ENCODE measurements at places on chromosomes 1 and 21. TPM values are rescaled to one million over a fixed set of nuclear protein-coding genes. Genes with fewer than 3 reads are reported as not detected.

KRTAP12-4 gene
- polyA plus RNA-seq = not detected

PDIK1L gene
- polyA plus RNA-seq = 6.0 TPM

SLC2A5 gene
- 10.9 TPM for polyA plus RNA-seq

LYST gene
- 5.3 TPM for polyA plus RNA-seq

GBP7 gene
- polyA plus RNA-seq = not detected

TMOD4 gene
- polyA plus RNA-seq = 43.2 TPM

HAO2 gene
- 0.14 TPM for polyA plus RNA-seq

MRPS15 gene
- 56.3 TPM for polyA plus RNA-seq

CEP170 gene
- 51.1 TPM for polyA plus RNA-seq

ITLN1 gene
- polyA plus RNA-seq = not detected

S100A7A gene
- polyA plus RNA-seq = not detected

TIAM1 gene
- polyA plus RNA-seq = 10.8 TPM

ACTN2 gene
- 2,397 TPM for polyA plus RNA-seq

C1orf74 gene
- polyA plus RNA-seq = 2.3 TPM

NBPF26 gene
- polyA plus RNA-seq = 15.6 TPM

SPRR2E gene
- polyA plus RNA-seq = not detected

CELF3 gene
- 1.2 TPM for polyA plus RNA-seq

EPHX1 gene
- 25.9 TPM for polyA plus RNA-seq

C2CD4D gene
- polyA plus RNA-seq = 0.23 TPM

KIF21B gene
- polyA plus RNA-seq = 0.73 TPM

NECTIN4 gene
- 0.09 TPM for polyA plus RNA-seq

Data from forelimb muscle (tissue), 1 donor.